ENCODE measurements at places on chromosomes 4 and X.
A peak's percentile ranks its signal among the peaks of the same experiment; 100 is the strongest.

DNA sequence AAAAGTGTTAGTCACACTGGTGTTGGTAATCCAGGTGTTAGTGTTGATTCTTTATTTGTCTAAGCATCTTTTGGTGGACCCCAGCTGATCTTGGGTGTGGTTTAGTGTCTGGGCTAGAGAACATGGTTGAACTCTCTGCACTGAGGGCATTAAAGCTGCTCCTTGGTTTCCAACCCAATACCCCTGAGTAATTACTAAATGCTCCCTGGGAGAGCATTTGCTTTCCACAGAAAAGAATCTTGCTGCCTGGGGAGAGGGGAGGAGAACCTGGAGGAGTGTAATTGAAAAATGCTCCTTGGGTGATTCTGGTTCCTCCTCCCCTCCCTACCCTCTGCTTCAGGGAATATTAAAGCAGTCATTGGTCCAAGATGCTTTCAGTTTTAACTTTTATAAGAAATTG, 3.1 kb downstream of the GUCY1B1 start:
- DNase-seq: peak; percentile 73

- DNase-seq: no peak
These were observed 66.9 kb downstream of the SYNPO2 start for GRCh38 chr4:118955515-118955914.

DNA sequence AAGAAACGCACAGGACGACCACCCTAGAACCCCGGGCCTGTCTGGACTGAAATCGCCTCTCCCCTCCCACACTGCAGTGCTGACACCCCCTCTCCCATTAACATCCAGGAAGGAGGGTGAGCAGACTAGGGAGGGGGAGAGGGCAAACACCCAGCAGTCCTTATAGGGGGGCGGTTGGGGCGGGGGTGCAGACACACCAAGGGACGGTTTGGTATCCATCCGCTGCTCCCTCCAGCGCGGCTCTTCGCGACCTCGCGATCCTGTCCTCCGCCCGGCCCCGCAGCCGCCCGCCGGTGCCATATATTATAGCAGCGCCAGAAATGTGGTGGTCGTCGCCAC, 411 bp upstream of the GPRASP1 start:
- no peak for DNase-seq

GRCh38 chr4:158161551-158162354, 11.1 kb downstream of the GASK1B start:
- DNase-seq: peak; percentile 17

DNA sequence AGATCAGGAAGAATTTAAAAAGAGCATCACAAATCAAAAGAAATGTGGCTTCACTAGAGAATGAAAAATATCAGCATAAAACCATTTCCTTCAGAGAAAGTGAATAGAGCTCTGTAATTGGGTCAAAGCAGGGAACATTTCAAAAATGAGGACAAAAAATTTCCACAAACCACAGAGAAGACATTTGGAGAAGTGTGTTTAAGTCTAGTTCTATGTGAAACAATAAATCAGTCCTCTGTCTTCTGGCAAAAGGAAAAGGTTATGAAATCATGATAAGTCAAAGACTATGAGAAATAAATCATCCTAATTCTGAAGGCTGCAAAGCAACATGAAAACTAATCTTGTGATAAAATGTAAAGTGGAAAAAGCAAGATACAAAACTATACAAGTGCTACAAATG, 27.9 kb downstream of the SMPX start:
- DNase-seq: no peak

DNA sequence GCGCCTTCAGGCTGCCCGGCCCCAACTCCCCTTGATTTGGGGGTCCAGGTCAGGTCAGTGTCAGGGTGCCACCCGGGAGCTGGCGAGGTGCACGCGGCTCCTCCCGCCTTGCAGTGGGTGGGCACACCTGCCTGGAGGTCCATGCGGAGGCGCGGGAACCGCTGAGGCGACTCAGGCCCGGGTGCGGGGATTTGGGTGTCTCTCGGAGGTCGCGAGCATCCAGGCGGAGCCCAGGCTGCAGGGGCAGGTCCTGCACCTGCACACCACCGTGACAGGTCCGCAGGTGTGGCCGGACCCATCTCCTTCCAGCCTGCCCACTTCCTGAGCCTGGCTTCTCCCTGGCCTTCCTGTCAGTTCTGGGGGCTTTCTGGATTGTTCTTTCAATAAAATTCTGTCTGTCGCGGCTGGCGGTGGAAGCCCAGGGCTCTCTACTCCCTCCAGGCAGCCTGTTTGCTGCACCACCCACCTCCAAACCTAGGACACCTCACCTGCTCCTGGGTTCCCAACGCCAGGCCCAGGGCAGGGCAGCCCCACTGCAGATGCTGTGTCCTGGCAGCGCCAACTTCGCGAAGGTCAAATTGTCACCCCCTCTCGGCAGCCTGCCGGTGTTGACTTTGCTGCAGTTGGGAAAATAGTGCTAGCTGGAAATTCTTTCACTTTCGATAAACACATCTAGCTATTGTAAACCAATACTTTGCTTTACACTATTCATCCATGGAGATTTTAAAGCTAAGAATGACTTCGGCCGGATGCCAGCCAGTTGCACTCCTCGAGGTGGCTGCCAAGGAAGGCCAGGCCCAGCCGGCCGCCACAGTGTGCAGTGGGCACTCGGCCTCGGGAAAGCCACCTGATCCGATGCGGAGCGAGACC, 35.9 kb downstream of the FGFRL1 start:
- peak; percentile 1 for DNase-seq

DNA sequence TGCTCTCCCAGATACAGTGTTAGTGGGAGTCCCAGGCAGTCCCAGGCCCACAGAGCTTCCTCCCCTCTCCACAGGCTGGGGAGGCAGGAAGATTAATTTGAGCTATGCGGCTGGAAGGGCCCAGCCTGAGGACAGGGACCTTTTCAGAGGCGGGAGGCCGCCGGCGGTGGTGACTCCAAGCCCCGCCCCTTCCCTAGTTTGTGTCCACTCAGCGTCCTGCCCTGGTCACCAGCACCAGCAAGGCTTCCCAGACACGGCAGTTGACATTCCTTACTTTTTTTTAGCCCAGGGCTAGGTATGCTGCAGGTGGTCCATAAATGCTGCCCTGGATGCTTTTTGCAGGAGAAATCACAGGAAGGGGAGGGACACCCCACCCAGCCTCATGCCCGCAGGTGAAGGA, 67.7 kb upstream of the LRPAP1 start:
- DNase-seq: peak; percentile 34

GRCh38 chrX:7926914-7927258, 327 bp downstream of the PNPLA4 start:
- no peak for DNase-seq

DNA sequence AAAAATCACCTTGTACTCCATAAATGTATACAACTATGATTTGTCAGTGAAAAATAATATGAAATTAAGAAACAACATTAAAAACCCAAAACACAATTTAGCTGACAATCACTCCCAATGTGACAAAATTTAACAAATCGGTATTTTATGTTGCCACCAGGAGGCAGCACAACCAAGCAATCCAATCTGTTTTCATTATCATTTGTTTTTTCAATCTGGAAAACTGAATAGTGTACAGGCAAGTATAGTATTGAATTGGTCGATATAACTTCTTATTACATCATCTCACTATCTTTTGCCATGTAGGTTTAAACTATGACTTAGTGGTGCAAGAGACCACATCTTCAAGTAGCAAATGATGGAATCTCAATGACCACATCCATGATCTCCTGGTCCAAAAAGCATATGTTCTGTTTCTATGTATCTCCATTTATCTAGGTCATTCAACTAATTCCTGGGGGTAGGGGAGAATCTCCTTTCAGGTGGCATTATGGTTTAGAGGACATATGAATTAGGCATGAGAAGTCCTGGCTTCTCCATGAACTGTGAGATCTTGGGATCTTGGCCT, 112.9 kb upstream of the AGA start:
- DNase-seq: peak; percentile 28

GRCh38 chr4:76955182-76955581, 5.6 kb downstream of the SEPTIN11 start:
- no peak for DNase-seq

- no peak for DNase-seq
These were observed 292.9 kb downstream of the USP46 start for GRCh38 chr4:52366191-52366590.

GRCh38 chrX:111168314-111168713, 72.3 kb downstream of the PAK3 start:
- DNase-seq: peak; percentile 73

GRCh38 chrX:72305286-72306084, at the start of gene CITED1:
Gene CITED1, minus strand, starts transcription at chrX:72305914. Its CDS starts 3,045 bp downstream, at chrX:72302869.
- DNase-seq: peak; percentile 54

DNA sequence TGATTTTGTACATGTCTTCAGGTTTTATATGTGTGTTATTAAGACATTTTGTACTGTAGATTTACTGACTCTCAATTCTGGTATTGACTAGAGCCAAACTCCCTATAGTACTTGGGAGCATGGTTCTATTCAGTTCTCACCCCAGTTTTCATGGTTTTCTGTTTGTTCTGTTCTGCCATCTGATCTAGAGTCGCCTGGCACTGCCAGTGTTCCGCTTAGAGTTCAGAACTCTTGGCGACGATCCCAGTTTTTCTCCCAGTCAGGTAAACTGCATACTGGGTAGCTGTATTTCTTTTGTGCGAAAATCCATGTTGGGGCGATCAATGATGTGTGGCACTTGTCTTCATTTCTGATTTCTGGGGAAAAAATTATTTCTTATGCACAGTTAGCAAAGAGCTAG, 78.0 kb downstream of the PHOX2B start:
- DNase-seq: no peak

GRCh38 chrX:130829526-130830515, 73.2 kb downstream of the ENOX2 start:
- DNase-seq: no peak

- no peak for DNase-seq
These were observed 48.6 kb upstream of the SHISA3 start for GRCh38 chr4:42348692-42349091.

- no peak for DNase-seq
These were observed 141.6 kb downstream of the FBXO8 start for GRCh38 chr4:174141876-174142275.

- no peak for DNase-seq
These were observed 13.0 kb downstream of the RAB9B start for GRCh38 chrX:103818842-103819619.

DNA sequence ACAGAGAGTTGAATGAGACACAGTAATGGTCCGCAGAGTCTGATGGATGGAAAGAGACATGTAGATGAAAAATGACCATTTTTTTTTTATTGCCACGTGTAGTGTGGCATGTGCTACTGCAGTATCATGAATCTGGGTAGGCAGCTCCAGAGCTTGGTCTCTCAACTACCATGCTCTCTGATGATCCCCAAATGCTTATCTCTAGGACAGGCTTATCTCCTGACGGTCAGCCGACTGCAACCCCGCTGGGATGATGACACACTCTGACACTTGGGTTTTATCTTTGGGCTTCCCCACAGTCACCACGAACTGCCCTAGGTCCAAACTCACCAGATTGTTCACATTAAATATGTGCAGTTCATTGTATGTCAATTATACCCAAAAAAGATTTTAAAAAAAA, 239.7 kb downstream of the QDPR start:
- no peak for DNase-seq

DNA sequence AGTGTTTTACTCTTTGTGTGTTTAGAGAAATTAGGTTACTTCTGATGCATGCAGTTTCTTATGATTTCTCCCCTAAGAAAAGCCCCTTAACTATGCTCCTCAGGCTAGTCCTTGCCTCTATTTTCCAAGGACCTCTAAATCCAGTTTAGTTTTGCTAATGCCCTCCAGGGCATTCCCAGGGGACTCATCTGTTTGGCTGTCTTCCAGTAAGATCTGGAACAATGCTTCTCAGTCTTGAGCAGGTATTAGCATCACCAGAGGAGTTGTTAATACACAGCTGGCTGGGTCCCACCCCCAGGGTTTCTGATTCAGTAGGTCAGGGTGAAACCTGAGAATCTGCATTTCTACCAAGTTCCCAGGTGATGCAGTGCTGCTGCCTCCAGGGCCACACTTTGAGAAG, 56.9 kb downstream of the OTC start:
- no peak for DNase-seq

DNA sequence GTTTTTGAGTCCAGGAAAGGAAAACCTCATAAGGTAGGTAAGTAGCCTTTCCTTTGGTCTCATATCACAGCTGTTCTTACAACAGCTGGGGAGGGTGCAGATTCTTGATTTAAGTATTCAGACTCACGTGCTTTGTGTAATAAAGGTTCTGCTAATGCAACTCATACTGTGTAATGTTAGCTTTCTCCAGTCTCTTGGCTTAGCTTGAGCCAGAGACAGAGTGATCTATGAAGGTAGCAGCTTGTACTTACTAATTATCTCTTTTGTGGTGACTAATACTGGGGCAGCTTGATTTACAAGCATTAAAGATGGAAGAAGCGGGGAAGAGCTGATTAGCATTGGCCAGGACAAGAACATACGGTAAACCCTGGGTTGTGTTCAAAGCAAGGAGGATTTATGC, 80.3 kb downstream of the LNX1 start:
- no peak for DNase-seq

DNA sequence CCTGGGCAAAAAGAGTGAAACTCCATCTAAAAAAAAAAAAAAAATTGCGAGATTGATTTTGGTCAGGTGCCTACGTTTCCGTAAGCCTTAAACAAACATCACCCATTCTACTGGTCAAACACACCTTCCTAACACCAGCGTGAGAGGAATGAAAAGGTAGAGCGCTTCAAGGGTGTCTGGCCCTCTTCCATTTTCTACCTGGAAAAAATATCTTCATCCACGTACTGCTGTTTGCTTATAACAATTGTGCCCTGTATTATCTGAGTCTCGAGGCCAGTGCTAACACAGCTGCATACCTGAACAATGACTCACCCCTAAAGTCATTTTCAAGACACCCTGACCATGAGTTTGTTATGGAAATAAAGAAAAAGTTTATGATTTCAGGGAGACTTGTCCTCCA, 13.9 kb downstream of the TMSB4X start:
- DNase-seq: no peak

- no peak for DNase-seq
These were observed 66.0 kb downstream of the RELL1 start for GRCh38 chr4:37620176-37620575.

- DNase-seq: no peak
These were observed 338.6 kb upstream of the ZFP42 start for GRCh38 chr4:187656959-187657358.

GRCh38 chr4:174357321-174357720, 73.6 kb downstream of the CEP44 start:
- no peak for DNase-seq

DNA sequence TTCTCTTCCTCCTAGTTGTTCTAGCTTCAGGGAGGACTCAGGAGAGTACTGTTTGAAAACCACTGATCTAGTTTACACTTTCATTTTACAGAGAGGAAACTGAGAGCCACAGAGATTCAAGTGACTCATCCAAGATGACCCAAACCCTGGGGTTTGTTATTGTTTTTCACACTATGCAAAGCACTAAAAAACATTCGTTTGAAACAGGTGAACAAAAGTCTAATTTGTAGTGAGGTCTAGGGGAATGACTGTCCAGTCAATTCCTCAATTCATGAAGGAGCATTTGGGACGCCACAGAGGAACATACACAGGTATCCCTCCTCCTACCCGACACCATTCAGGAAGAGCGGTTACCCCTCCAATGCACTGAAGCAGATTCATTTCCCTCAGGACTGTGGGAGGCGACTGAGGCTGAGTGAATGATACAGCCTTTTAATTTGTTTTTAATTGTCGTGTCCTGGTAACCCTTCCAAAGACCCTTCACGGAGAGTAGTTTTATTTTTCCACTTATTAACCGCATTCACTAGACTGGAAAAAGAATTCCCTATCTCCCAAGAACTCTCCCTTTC, 30.3 kb downstream of the TLR10 start:
- DNase-seq: peak; percentile 20

- DNase-seq: no peak
These were observed 3.0 kb upstream of the ZDHHC9 start for GRCh38 chrX:129846716-129847115.
